Daoy (cell line): ENCODE measurements at places on chromosomes 2 and 18.

DNA sequence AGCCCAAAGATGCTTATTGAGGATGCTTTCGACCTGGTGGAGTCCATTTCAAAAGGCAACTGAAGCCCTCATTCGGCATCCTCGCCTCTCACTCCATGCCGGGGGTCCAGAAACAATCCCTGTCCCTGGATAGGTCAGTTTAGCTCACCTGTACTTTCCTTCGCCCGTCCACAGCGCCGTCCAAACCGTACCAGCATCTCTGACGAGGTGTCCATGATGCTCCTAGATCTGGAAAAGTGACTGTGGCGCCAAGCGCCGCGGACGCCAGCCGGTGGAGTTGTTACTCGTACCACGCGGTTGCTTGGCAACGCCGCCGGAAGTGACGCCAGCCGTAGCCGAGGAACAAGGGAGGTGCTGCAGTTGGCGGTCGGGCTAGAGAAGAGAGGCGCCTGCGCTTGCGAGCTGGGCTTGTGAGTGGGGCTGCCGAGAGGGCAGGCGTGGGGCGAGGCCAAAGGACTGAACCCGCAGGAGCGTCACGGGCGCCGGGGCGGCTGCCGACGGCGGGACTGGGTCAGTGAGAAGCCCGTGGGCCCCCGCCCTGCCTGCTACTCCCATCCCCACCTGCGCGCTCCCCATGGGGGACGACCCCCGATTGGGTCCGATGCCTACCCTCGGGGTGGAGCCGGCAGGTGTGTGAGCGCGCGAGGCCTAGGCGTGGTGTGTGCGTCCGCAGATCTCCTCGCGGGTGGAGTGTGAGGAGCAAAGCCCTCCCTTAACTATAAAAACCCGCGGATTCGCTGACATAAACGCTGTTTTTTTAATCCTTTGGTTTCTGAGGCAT, at the start of the genes CFAP210 and PHOSPHO2:
Gene CFAP210, minus strand, starts transcription at position 293 of the 781 bp plus-strand sequence. Its CDS starts 78 bp downstream, at position 215.
Gene PHOSPHO2, plus strand, starts transcription at position 357 of the 781 bp plus-strand sequence. CDS start 6,503 bp downstream, outside the sequence.
- DNase-seq: peak; percentile 98

GRCh38 chr18:55763805-55764204, 175.8 kb upstream of the TCF4 start:
- DNase-seq: no peak

DNA sequence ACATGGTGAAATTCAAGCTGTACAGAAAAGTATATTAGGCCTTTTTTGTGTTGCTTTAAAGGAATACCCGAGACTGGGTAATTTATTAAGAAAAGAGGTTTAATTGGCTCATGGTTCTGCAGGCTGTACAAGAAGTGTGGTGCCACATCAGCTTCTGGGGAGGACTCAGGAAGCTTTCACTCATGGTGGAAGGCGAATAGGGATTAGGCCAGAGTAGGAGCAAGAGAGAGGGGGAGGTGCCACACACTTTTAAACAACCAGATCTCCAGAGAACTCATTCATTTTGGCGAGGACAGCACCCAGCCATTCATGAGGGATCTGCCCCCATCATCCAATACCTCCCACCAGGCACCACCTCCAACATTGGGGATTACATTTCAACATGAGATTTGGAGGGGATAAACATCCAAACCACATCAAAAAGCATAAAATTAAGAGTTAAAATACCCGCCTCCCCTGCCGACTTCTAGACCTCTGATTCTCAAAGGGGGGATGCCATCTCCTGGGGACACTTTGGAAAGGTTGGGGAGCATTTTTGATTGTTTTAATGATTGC, 15.1 kb upstream of the LIPG start:
- DNase-seq: no peak

DNA sequence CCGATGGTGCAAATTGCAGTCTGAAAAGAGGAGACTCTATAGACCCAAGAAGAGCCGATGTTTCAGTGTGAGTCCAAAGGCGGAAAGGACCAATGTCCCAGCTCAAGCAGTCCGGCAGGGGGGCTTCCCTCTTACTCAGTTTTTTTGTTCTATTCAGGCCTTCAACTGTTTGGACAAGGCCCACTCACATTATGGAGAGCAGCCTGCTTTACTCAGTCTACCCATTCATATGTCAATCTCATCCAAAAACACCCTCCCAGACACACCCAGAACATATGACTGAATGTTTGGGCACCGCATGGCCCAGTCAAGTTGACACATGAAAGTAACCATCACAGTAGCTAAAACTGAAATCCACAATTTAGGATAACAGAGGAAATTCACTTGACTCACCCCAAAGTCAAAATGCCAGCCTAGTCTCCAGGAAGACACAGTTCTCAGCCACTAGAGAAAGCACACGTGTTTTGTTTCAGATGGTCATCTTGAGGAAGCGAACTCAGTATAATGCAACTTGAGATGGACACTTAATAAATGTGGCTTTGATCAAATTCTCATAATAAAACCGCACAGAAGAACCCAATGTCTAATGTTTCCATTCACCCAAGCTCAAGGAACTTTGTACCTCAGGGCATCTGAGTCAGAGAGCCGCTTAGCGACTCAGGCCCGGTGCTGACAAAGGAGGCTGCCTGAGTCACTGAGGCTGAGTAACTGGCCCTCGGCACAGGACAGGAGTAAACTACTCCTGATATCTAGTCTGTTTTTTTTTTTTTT, 2.4 kb downstream of the FHL2 start:
- peak; percentile 98 for DNase-seq

GRCh38 chr2:218083352-218083676, 14.3 kb downstream of the RUFY4 start:
- DNase-seq: no peak

DNA sequence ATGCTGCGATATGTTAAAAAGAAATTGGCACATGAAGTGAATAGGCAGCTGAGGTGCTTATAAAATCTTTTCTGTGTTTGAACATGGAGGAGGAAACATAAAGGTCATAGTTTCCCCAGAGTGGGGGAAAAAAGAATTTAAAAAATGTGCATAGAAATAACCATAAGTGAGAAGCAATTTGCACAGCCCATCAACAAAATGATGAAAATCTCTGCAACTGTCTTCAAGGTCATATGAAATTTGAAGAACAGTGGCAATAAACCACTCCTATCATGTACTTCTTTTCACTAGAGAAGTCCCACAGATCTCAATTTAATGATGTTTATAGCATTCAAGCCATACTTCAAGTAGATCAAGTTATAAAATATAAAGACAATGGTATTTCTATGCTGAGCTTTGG, 46.7 kb upstream of the ZNF804A start:
- DNase-seq: no peak

DNA sequence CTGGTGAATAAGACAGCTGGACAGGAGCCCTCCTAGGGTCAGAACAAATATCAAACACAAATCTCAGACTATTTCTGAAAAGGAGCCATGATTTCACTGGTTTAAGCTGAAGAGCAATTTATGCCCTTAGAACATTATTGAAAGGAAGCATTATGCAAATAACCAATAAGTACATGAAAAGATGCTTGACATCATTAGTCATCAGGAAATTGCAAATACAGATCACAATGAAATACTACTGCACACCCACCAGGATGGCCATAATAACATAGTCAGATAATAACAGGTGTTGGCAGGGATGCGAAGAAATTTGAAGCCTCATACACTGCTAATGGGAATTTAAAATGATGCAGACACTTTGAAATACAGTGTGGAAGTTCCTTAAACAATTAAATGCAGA, 176.4 kb upstream of the RAB6C start:
- no peak for DNase-seq
